HL-60 (cell line): ENCODE measurements at places on chromosomes 12 and 14.

GRCh38 chr14:55313480-55313879, 42.3 kb downstream of the FBXO34 start:
- DNase-seq = no peak

DNA sequence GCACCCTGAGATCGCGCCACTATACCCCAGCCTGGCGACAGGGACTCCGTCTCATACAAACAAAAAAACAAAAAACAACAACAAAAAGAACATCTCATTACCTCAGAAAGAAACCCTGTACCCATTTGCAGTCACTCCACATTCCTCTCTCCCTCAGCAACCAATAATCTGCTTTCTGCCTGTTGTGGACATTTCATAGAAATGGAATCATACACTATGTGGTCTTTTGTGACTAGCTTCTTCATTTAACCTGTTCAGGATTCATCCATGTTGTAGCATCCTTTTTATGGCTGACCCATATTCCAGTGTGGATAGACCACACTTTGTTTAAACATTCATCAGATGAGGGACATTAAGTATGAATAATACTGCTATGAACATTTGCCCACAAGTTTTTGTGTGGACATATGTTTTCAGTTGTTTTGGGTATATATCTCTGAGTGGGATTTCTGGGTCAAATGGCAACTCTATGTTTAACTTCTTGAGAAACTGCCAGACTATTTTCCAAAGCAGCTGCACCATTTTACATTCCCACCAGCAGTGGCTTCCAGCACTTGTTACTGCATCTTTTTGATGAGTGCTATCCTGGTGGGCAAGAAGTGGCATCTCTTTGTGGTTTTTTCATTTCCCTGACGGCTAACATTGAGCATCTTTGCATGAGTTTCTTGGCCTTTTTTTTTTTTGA, 5.9 kb upstream of the RCOR1 start:
- DNase-seq = no peak

DNA sequence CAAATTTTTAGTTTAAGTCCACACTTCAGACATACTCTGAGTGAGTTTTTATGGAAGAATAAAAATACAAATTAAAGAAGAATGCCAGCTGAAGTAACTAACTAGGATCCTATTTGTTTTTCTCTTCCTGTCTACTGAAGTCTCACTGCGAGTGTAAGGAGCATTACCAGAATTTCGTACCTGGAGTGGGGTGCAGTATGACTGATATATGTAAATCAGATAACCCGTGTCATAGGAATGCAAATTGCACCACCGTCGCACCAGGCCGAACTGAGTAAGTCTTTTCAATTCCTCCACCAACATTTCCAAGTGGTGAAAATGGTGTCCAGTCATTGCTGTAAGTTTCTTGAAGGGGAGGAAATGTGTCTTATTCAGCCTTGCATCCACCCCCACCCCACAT, 52.9 kb downstream of the STAB2 start:
- no peak for DNase-seq

- peak; percentile 73 for DNase-seq
Observed at GRCh38 chr12:11855983-11856374, 206.5 kb downstream of the ETV6 start.

GRCh38 chr14:60087668-60088067, 4.1 kb upstream of the PCNX4 start:
- no peak for DNase-seq

GRCh38 chr14:95432144-95433093, 84.0 kb downstream of the SYNE3 start:
- no peak for DNase-seq

GRCh38 chr12:79326663-79327062, 364.1 kb downstream of the PAWR start:
- DNase-seq = no peak

- no peak for DNase-seq
Observed at GRCh38 chr12:33184161-33184560, 255.5 kb downstream of the SYT10 start.

DNA sequence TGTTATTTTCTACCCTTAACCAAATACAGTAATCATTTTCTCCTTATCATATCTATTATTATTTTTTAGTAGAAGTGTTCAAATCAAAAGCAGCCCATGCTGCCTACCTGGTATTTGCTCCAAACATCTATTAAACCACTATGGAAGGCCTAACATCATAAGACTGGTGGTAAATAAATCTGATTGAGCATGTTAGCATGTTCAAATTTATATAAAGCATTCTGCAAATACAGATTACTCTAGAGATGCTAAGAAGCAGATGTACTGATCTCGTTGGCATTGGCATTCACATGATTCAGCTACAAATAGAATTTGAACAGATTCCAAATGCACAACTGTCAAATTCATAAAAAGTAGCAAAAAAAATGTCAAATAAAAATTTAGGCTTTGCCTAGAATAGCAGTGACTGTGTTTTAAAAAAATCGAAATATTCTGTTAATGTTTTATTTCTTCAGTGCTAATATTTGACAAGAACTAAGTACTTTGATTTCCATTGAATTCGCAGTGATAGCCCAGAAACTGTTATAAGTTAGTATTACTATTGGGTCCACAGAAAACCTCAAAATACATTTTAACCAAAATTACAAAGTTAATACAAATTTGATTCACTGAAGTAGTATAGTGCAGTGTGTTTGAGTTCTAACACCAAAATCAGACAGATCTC, 9.4 kb upstream of the OSBPL8 start:
- DNase-seq = no peak

GRCh38 chr12:109110988-109111495, 5.3 kb upstream of the ACACB start:
- no peak for DNase-seq

DNA sequence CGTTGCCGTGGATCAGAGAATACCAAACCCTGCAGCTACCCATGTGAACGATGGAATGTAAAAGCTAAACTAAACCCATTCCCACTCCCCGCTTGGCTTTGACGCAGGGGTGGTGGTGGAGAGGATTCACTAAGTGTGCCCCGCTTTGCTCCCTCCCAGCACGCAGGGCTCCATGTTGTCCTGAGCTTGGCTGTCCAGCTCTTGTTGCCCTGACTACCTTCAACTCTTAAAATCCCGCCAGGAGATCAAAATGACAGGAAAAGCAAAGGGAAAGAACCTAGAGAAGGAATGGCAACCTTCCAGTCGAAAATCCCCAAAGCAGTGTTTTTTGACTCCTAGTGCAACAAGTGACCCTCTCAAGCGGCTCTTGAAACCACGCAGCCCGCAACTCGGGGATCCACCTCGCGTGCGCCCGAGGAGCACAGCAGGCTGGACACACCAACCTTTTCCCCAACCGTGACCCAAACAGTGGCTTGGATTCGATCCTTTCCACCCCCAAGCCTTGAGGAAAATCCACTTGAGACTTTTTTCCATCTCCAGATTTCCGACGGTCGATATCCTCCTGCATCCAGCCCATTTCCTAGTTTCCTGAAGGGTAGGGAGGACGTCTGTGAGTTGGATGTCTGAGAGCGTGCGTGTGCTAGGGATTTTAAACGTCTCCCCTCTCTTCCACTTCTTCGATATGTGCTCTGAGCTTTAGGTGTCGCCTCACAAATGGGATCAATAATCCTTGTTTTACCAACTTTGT, 1.4 kb downstream of the SYT10 start:
- DNase-seq = no peak

DNA sequence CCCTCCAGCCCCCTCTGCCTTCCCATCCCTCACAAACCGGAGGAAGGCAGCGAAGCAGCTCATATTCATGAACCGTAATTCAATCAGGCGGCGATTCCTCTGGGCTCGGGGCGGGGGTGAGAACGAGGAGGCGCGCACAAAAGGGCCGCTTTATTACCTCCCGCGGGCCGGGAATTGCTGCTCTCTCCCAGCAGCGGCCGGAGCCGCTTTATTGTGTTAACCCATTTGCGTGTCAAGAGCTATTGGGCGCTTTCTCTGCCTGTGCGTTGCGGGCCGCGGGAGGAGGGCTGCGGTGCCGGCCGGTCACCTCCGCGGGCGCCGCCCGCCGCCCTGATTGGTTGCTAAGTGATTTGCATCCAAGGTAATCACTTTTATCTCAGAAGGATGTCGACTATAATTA, 4.8 kb downstream of the FAM222A start:
- DNase-seq = no peak

DNA sequence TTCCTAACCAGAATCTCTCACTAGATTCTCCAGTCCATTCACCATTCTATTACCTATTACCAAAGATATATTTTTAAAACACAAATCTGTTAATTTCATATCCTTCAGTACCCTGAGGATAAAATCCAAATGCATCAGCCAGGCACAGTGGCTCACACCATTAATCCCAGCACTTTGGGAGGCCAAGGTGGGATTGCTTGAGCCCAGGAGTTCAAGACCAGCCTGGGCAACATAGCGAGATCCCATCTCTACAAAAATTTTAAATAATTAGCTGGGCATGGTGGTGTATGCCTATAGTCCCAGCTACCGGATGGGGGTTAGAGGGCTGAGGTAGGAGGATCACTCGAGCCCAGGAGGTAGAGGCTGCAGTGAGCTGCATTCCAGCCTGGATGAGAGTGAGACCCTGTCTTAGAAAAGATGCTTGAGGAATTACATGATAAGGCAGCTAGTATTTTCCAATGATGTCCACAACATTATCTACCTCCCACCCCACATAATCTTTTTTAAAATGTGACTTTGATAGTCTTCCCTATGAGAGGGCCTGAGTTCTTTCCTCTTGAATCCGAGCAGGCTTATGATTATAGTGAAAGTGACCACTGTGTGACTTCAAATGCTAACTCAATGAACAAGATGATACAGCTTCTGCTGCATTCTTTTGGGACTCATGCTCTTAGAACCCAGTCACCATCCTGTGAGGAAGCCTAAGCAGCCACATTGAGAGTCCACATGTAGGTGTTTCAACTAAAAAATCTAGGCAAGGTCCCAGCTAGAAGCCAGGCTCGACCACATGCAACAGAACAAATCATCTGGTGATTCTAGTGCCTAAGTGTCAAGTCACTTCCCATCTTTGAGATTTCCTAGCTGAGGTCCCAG, 18.0 kb downstream of the HECTD1 start:
- DNase-seq = no peak

GRCh38 chr12:111444925-111445725, 39.4 kb downstream of the SH2B3 start:
- DNase-seq = peak; percentile 88

DNA sequence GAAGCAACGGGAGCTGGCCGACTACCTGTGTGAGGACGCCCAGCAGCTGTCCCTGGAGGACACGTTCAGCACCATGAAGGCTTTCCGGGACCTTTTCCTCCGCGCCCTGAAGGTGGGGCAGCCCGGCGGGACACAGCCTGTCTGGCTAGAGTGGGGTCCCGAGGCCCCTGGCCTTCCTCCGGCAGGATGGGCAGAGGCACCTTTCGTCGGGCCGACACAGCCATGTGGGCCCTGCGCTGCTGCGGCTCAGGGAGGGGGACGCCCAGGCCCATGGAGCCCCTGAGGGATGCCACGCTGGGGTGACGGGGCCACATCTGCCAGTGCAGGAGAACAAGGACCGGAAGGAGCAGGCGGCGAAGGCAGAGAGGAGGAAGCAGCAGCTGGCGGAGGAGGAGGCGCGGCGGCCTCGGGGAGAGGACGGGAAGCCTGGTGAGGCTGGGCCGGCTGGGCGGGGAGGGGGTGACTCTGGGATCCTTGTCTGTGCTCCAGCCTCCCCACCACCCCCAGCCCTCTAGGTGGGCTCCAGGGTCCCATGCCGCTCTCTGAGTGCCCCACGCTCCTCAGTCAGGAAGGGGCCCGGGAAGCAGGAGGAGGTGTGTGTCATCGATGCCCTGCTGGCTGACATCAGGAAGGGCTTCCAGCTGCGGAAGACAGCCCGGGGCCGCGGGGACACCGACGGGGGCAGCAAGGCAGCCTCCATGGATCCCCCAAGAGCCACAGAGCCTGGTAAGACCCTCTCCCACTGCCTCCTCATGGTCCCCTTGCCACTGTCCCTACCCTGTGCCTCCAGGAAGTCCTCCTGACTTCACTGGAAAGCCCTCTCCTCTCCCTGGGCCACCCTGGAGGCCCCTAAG, 10.9 kb upstream of the ADSS1 start:
- no peak for DNase-seq

DNA sequence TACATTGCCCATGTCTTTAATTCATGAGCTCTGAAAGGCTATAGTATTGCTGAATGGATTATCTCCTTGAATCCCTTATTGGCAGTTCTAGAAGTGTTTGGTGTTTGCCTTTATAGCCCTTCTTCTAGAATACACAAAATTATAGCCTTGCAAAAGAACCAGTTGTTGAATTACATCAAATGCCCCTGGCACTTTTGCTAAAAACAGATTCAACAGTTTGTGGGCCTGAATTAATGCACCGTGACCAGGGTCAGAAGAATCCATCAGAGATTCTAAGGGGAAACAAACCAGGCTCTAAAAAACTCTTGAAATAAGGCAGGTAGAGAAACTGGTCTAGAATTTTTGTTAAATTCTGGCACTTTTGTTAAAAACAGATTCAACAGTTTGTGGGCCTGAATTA, 197.8 kb downstream of the SOX5 start:
- DNase-seq = no peak

GRCh38 chr14:74638066-74638465, 26.0 kb upstream of the LTBP2 start:
- no peak for DNase-seq

- no peak for DNase-seq
Observed at GRCh38 chr12:79435742-79436141, 255.0 kb downstream of the PAWR start.

DNA sequence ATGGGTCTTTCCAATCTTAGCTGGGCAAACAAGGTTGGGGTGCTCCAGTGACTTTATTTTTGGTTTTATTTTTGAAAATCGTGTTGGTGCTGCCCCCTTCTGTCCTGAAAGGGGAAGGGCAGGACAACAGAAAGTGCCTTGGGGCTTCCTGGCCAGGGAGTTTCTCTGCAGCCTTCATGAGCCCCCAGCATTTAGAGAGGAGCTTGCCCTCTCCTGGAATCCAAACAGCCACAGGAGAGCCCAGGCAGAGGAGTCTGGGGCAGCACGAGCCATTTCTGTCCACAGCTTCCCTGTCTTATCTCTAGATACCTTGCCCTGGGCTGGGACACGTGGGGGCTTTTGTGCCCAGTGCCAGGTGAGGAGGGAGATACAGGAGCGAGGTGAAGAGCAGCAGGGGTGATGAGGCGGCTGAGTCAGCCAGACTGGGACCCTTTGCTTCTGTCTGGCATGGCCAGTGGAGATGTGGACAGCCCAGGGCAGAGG, 4.4 kb upstream of the C1RL start:
- DNase-seq = no peak
